ENCODE measurements at places on chromosomes 5 and 9.
A peak's percentile ranks its signal among the peaks of the same experiment; 100 is the strongest.

- DNase-seq = no peak
These were observed 111.8 kb upstream of the TLE1 start for GRCh38 chr9:81801190-81801589.

GRCh38 chr5:149367249-149367971 lies 9.6 kb downstream of the PCYOX1L start:
- peak; percentile 77 for DNase-seq

- DNase-seq = no peak
These were observed 29.9 kb downstream of the SLC6A18 start for GRCh38 chr5:1255081-1255561.

DNA sequence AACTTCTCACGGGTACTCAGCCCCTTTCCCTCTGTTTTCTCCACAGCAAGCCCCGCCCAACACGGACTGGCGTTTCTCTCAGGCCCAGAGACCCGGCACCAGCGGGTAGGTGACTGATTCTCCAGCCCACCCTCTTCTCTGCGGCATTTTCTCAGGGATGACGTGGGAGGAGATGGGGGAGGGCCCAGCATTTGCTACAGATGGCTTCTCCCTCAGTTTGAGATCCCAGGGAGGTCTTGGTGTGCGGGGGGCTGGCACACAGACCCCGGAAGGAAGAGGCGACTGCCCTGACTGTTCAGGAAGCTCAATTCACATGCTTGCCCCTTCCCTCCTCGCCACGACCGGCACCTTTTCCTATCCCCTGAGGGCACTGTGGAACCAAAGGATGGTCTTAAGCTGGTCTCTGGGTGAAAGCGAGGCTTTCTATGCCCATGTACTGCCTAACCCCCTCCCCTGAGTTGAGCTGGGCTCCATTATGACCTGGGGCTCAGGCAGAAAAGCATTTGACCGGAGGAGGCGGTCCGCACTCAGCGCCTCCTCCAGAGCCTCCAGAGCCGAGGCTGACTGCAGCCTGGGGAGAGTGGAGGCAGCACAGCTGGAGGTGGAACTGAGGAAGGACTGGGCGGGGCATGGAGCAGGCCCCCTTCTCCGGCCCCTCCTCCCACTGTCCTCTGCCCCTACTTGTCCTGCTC lies 6.0 kb downstream of the PCDHGC5 start:
- DNase-seq = no peak

- DNase-seq = no peak
These were observed 50.4 kb downstream of the SHOC1 start for GRCh38 chr9:111744363-111744762.

GRCh38 chr9:120676767-120677402 lies 37.4 kb downstream of the MEGF9 start:
- DNase-seq = no peak

DNA sequence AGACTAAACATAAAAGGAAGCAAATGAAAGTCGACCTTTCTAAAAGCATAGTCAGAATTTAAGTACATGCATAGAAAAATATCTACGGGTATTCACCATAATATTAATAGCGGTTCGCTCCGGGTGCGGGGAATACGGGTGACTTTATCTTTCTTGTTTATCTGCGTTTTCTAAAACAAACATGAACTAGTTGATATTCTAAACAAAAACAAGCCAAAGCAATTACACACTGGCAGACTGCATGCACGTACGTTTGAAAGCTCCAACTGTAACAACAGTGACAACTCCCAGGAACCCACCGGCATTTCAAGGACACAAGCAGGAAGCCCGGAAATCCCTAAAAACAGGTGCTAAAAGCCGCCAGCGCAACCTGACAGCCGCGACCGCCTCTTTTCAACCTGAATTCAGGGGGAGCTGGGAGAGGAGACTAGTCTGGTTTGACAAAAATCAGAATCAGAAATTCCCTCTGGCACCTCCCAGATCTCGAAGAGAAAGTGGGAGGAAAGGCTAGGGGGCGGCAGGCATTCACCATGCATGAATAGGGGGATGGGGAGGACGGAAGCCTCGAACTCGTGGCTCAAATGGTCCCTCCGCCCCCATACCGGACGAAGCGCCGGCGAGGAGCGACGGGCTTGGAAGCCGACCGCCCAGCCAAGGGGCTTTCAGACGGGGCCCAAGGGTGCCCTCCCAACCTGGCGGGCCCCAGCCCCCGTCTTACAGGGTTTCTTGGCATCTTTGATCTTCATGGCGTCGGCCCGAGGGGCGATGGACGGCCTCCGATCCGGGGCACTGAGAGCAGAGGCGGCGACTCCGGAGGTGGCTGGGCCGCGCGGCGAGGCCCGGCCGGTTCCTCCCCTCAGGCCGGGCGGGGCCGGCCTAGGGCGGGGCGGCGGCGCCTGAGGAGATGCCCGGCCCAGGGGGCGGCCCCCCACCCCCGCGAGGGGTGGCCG lies at the start of gene PANK3:
TSS of gene PANK3 (minus strand) at position 831 of the 950 bp plus-strand sequence. CDS start at position 746, 85 bp downstream.
- DNase-seq = peak; percentile 85

All from LoVo (cell line).